Left hindlimb (tissue), 1 donor: ENCODE measurements at places on chromosomes 5 and 9.
A peak's percentile ranks its signal among the peaks of the same experiment; 100 is the strongest.

DNA sequence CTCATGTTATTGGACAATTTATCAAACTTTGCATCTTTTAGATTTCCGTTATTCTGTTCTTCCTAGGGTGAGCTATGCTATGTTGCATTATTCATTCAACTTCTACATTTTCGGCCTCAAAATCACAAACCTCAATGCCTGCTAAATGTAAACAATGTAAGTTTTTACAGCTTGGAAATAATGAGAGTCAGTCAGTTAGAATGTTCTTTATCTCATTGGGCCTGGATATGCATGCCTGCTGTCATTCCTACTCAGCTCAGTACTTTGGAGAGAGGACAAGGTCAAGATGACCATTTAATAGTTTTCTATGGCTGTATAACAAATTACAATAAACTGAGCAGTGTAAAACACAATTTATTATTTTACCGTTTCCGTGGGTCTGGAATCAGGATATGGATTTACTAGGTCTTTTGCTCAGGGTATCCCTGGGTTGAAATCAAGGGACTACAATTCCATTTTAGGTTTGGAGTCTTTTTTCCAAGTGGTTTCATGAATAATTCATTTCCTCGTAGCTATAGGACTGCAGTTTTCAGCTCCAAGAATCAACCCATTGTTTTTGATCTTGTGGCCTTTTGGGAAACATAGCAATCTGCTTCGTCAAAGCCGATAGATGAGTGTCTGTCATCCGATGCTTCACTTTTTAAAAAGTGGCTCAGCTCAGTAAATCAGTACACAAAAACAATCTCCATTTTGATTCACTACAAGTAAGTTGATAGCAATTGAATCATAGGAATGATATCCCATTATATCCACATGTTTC lies 1143.2 kb upstream of the CDH6 start:
- no peak for DNase-seq

DNA sequence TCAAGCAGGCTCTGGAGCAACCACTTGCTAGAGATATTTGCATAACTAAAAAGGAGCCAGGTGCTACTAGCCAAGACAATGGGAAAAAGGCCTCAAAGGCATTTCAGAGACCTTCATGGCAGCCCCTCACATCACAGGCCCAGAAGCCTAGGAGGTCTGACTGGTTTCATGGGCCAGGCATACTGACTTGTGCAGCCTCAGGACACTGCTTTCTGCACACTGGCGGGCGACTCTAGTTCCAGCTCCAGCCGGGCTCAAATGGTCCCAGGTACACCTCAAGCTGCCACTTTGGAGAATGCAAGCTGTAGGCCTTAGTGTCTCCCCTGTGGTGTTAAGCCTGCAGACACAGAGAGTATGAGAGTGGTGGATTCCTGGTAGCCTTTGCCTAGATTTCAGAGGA lies 27.1 kb downstream of the COX7C start:
- no peak for DNase-seq

DNA sequence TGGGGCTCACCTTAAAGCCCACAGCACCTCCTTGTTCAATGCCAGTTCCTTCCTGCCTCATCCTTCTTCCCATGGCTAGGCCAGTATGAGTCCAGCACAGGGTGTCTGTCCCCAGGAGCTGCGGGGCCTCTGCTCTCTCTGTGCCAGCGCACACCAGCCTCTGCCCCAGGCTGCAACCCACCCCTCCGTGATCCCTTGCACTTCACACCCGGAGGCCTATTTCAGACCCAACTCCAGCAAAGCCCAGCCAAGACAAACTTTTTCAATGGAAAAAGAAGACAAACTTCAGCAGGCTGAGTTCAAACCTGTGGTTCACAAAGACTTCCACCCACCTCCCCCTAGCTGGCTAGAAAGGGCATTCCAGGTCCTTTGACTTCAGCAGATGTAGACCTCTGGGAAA lies 56.2 kb upstream of the OTULINL start:
- DNase-seq: no peak

- no peak for DNase-seq
Measured at GRCh38 chr5:125700380-125700861, 722.8 kb upstream of the GRAMD2B start.

GRCh38 chr9:71004196-71004595 lies 117.2 kb downstream of the TRPM3 start:
- no peak for DNase-seq

DNA sequence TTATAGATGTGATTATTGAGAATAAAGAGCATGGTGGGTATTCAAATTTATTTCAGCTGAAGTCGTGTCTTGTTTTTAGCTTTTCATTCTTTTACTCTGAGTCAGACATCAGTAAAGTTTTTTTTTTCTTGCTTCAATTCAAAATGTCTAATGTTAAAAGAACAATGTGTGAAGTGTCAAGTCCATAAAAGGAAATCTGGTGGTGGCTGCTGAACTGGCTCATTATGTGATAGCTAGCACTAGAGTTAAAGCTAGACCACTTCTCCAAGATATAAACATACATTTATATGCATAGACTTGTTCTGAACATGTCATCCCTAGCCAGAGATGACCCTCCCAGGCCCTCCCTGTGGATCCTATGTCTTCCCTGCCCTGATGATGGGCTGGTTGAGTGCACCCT lies 338.3 kb downstream of the RAB3C start:
- DNase-seq: no peak

GRCh38 chr9:134679616-134680392 lies 38.2 kb downstream of the COL5A1 start:
- no peak for DNase-seq

GRCh38 chr9:89444925-89445765 lies 52.8 kb downstream of the SEMA4D start:
- DNase-seq: no peak

DNA sequence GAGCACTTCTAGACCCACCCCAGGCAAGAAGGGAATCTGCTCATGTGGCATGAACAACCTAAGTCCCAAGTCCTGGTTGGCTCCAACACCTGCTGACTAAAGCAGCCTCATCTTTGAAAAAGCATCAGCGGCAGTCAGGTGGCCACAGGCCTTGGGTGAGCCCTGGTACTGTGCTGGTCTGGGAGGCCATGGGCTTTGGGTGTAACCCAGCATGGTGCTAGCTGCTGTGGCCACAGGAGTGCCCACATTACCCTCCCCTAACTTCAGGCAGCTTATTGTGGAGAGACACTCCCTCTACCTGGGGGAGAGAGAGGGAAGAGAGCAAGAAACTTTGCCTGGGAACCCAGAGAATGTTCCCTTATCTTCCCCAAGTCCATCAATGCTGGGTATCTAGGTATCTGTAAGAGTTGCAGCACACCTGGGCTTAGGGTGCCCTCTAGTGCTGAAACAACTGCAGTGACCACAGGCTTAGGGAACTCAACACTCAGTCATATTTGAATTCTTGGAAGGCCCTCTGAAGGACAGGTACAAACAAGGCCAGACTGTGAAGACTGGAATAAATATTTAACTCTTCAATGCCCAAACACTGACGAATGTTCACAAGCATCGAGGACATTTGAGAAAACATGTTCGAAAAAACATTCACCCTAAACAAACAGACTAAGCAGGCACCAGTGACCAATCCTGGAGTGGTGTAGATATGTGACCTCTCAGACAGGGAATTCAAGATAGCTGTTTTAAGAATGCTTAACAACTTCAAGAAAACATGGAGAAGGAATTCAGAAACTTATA lies 69.9 kb upstream of the OR2K2 start:
- no peak for DNase-seq

DNA sequence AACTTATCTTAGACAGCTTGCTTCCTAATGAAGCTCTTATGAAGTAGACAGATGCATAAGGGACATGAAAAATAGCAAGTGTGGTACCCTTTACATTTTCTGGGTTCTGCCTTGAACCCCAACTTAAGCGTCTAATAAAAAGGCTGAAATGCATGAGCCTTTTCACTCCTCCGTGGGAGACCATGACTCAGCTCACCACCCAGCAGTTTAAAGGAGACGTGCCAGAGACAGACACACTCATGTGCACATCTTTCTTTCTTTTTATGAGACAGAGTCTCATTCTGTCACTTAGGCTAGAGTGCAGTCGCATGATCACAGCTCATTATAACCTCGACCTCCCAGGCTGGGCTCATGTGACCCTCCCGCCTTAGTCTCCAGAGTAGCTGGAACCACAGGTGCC lies 22.3 kb downstream of the CTXN3 start:
- DNase-seq: no peak

- no peak for DNase-seq
Measured at GRCh38 chr9:76667521-76667957, 96.7 kb upstream of the PCA3 start.

DNA sequence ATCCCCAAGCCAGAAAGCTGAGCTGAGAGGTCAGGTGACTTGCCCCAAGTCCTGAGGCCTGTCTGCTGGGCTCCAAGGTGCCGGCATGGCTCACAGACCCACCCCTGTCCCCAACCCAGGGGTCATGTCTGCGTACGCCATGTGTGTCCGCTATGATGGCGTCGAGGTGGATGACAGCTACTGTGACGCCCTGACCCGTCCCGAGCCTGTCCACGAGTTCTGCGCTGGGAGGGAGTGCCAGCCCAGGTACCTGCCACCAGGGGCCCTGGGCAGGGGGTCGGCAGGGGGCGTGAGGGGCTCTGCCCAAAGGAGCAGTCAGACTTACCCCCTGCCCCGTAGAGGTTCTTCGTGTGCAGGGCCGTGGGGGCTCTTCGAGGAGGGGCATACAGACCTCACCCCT lies 32.3 kb downstream of the ADAMTSL2 start:
- DNase-seq: no peak

GRCh38 chr5:106363578-106363977 lies 1307.2 kb downstream of the EFNA5 start:
- DNase-seq: no peak

DNA sequence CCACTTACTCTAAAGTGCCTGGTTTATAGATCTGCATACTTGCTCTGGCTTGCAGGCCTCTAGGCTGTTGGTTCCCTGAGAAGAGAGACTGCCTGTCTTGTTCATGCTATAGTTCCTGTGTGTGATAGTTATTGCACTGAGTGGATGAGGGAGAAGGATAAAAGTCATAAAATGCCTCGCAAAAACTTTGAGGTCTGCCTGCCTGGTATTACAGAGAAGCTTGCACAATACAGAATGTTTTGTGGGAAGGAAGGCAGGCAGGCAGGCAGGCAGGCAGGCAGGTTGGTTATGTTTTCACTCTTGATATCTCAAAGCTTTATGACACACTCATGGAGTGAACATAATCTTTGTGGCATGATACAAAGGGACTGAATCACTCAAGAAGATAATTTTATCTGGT lies 287.1 kb downstream of the SLIT3 start:
- no peak for DNase-seq

- DNase-seq: no peak
Measured at GRCh38 chr9:109122726-109123621, 3.2 kb upstream of the TMEM245 start.

- DNase-seq: no peak
Measured at GRCh38 chr5:164012371-164012770, 507.0 kb downstream of the MAT2B start.

- DNase-seq: peak; percentile 63
Measured at GRCh38 chr9:93682155-93682968, 106.0 kb downstream of the PHF2 start.

DNA sequence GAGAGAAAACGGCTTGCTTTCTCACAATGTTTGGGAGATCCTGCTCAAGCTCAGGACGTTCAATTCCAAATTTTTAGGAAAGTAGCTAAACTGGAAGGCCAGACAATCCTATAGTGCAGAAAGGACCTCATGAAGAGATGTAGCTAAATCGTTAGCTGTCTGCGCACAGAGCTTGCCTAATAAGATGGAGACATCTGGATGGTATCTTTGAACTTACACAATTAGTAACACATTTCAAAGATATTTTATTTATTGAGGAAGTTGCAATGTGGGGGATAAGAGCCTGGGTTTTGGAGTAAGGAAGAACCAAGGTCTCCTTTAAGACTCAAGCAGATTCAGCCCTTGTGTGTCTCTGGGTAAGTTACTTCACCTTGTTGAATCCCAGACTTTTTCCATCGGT lies 28.6 kb upstream of the RAB14 start:
- DNase-seq: no peak

GRCh38 chr5:112583166-112583565 lies 154.5 kb upstream of the APC start:
- no peak for DNase-seq

DNA sequence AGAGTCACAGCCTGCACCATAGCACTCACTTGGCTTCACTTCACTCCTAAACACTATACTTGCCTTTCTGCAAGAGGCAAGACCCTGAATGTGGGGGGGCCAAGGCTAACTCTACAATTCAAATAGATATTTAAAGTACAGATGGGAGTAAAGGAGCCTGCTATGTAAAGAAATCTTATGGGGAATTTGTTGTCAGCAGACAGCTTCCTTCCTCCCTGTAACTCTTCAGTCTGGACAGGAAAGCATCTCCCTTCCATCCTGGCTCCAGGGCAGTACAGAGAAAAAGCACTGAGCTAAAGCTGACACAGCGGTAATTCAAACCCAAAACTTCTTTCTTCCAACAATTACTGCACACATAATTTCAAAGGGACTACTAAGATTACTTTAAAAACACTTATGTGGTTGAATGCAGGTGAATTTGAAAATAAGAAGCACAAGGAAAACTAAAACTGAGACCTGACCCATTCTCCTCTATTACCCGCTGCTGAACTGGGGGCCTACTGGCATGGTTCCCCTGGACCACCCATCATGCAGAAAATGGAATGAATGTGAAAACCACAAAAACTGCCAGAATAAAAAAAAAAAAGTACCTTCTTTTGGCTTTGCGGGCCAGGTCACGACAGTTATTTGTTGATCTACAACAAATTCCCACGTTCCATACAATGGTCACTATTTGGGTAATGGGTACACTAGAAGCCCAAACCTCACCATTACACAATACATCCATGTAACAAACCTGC lies 13.4 kb downstream of the VDAC1 start:
- DNase-seq: no peak

DNA sequence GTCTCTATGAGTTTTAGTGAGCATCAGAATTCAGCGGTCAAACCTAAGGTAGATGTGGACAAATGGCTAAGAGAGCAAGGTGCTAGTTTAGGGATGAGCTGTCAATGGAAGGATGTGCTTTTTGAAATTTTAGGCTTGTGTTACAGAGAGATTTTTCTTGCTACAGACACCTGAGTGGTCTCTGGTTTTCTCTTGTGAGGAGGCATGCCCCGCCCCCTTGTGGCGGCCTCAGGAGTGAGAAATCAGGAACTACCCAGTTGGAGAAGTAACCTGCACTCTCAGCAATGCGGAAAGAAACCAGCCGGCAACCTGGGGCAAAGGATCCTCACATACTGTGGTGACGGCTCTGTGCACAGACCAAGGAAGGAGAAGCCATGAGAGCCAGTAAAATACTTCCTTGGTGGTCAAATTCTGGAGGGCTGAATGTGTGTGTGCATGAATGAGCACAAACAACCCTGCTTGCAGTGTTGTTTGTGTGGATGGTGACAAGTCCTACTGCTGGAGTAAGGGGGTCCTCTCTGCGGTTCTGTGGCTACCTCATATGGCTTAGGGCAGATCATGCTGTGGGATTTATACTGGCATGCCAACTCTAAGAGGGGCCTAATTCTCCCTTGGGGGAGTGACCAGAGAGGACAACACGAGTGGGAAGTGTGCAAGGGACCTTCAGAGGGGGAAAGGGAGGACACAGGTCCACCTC lies 16.7 kb upstream of the HSD17B4 start:
- DNase-seq: no peak

- DNase-seq: no peak
Measured at GRCh38 chr5:79816014-79816413, 126.4 kb downstream of the CMYA5 start.

- no peak for DNase-seq
Measured at GRCh38 chr5:87430863-87431457, 18.2 kb upstream of the CCNH start.

- no peak for DNase-seq
Measured at GRCh38 chr9:15121630-15122029, 185.4 kb downstream of the TTC39B start.

GRCh38 chr5:150082374-150082773 lies 4.0 kb downstream of the CSF1R start:
- DNase-seq: no peak
